ENCODE measurements at places on chromosomes 6 and 20.

- DNase-seq: no peak
Observed at GRCh38 chr6:13400772-13401171, 72.4 kb upstream of the TBC1D7 start.

DNA sequence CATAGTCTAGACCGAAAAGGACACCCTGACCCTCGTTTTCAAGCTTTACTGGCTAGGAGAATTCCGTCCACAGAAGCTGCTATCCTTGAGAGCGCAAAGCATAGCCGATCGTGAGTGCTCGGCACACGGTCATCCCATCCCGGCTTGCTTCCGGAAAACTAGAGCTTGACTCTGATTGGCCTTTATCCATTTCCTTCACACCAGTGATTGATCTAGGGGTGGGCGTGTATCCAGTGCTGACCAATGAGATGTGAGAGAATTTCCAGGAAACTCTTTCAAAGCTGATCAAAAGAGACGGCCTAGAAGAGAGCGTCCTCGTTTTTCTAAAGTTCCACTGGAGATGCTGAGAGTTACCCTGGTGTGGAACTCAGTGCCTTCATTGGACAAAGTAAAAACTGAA, 41.0 kb upstream of the NFATC2 start:
- DNase-seq: no peak

DNA sequence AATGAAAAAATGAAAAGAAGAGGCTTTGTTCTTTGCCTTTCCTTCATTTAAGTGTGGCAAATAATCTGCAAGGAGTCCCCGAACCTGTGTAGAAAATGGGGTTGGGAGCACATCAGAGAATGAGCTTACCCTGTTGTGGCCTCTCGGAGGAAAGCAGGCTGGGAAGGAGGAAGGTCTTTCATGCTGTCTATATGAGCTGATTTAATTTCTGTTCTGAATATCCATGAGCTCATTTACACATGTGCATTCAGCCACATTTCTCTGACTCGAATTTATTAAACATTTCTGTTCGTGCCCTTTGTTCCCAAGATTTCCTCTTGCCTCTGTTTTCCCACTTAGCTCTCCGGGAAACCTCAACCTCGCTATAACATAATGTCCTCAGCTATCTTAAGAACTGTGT, 584.4 kb upstream of the CDH4 start:
- no peak for DNase-seq

DNA sequence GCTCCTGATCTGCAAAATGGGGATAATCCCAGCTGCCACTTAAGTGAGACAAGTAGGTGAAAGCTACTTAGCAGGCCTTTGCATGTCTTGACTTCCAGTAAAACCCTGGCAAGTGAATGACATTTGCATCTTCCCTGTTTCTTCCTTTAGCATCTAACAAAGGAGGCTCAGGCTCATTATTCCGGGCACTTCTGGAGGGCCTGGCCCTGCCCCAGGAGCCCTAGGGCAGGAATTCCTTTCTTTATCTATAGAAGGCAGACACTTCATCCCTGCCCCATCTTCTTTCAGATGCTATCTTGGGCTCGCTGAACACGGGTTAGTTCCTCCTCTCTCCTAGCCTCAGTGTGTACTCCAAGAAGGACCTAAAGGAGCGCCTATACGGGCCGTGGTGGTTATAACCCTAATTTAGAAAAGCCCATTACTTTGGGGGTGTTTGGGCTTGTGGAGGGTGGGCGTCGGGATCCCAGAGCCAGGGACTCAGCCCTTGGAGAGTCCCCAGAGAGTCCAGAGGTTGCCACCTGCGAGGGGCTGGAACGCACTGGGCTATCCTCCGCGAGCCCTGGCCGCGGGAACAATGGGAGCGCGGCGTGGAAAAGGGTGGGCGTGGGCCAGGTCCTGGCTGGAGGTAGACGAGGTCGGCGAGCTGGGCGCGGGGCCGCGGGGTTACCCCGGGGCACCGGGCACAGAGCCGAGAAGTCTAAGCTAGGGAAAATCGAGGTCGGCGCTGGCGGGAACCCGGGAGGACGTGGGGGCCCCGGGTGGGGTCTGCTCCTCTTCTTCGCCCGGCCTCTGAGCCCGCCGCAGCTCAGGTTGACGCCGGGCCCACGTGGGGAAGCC, 62.8 kb upstream of the EPB41L1 start:
- no peak for DNase-seq

- DNase-seq: no peak
Observed at GRCh38 chr20:37526839-37527637, 638 bp downstream of the BLCAP start.

Measured in fibroblast of skin of right quadriceps (primary cell).